ENCODE measurements at places on chromosomes 1 and 21. TPM values are rescaled to one million over a fixed set of nuclear protein-coding genes. Genes with fewer than 3 reads are reported as not detected.

The CATSPERE gene
- total RNA-seq = 0.58 TPM

The DISP3 gene
- total RNA-seq = 2.8 TPM

The GPR25 gene
- not detected for total RNA-seq

The OR2W3 gene
- not detected for total RNA-seq

The IARS2 gene
- total RNA-seq = 52.5 TPM

The FCER1A gene
- not detected for total RNA-seq
